ENCODE measurements at places on chromosomes 13 and 19. TPM values are rescaled to one million over a fixed set of nuclear protein-coding genes. Genes with fewer than 3 reads are reported as not detected.

GRCh38 chr13:24038841-24039330 lies 121.6 kb upstream of the SPATA13 start:
- no peak overlapping the region for H3K27ac ChIP-seq
- H3K4me3 ChIP-seq, result no peak overlapping the region
- peaks cover 7% of the 10 kb centered on the region for H3K4me1 ChIP-seq
- no peaks in the 10 kb centered on the region for H3K36me3 ChIP-seq
- H3K27me3 ChIP-seq, result peaks cover 8% of the 10 kb centered on the region

GRCh38 chr19:46082728-46083050 lies 41.8 kb downstream of the IGFL3 start:
- H3K4me3 ChIP-seq, result no peak overlapping the region
- peaks cover 5% of the 10 kb centered on the region for H3K4me1 ChIP-seq
- H3K27me3 ChIP-seq, result peaks cover 51% of the 10 kb centered on the region
- peaks cover 4% of the 10 kb centered on the region for H3K36me3 ChIP-seq
- H3K27ac ChIP-seq, result no peak overlapping the region
- no peak for DNase-seq

- H3K4me1 ChIP-seq, result peaks cover 48% of the 10 kb centered on the region
- peaks cover 4% of the 10 kb centered on the region for H3K36me3 ChIP-seq
- no peak for DNase-seq
- peak overlapping the region; percentile 72 for H3K27ac ChIP-seq
- no peak overlapping the region for H3K4me3 ChIP-seq
- no peaks in the 10 kb centered on the region for H3K27me3 ChIP-seq
Observed at GRCh38 chr19:4390017-4390566, 10.3 kb downstream of the SH3GL1 start.

The PPAN gene
- total RNA-seq, result 60.0 TPM
